Heart right ventricle (tissue), 16 donors: ENCODE measurements at places on chromosomes 1 and 21. TPM values are rescaled to one million over a fixed set of nuclear protein-coding genes. Genes with fewer than 3 reads are reported as not detected.

The RGS18 gene
- 0.66 TPM for polyA plus RNA-seq

GRCh38 chr1:166691476-166691875 lies 147.8 kb upstream of the POGK start:
- DNase-seq: no peak

The SH2D1B gene
- not detected for polyA plus RNA-seq

The GSTM3 gene
- 49.0 TPM for polyA plus RNA-seq

The DCDC2B gene
- not detected for polyA plus RNA-seq

The C2CD2 gene
- 5.2 TPM for polyA plus RNA-seq

The SUSD4 gene
- 6.1 TPM for polyA plus RNA-seq

DNA sequence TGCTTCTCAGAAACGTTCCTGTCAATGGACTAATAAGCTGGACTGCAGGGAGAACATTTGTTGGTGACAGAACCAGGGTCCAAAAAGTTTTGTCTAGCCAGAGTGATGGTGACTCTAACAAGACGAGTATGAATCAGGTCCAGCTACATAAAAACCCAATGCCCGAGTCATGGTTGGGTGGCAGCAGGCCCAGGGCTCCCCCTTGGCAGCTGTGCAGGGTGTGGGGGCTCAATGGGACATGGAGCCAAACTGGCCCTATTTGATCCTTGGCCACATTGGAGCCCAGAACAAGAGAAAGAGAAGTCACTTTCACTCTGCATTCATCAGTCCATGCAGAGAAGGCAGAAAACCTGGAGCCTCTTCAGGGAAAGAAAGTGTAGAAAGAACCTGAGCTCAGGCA lies 37.9 kb upstream of the TENT5C start:
- no peak for DNase-seq

GRCh38 chr1:22350924-22351767 lies 100.5 kb upstream of the ZBTB40 start:
- DNase-seq: no peak

The GBP4 gene
- polyA plus RNA-seq: 16.0 TPM

DNA sequence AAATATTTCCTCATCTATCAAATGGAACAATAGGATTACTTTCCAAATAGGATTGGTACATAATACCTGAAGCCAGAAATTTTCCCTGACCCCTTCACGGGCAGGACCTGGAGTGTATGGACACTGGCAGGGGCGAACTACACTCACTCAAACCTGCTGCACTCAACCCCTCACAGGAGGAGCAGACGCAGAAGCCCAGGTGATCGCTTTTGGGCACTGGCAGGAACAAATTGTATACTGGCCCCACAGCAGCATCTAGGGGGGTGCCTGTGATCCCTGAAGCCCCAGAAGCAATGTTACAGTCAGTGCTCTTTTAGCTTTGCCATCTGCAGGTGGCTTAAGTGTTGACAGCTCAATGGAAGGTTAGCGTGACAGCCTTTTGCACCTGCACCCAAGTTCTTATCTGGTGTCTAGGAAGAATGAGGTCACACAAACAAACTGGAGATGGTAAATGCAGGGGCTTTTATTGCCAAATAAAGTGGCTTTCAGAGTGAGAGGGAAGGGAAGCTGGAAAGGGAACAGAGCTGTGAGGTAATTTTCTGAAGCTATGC lies 199.2 kb upstream of the NEGR1 start:
- DNase-seq: no peak

The FAM110D gene
- 3.8 TPM for polyA plus RNA-seq

DNA sequence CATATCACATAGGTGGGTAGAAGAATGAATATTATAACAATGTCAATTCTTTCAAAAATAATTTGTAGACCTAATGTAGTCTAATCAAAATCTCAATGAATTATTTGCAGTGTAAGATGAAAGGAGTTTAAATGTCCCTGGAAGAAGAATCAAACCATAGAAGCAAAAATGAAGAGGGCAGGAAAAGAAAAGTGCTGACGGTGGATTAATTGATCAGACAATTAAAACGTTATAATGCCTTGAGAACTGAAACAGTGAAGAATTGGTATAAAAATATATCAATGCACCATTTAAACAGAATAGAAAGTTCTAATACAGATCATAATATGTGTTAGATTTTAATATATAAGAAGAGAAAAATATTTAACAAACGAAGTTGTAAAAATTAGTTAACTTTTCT lies 109.8 kb downstream of the TYW3 start:
- DNase-seq: no peak

The OR2G6 gene
- polyA plus RNA-seq: not detected

DNA sequence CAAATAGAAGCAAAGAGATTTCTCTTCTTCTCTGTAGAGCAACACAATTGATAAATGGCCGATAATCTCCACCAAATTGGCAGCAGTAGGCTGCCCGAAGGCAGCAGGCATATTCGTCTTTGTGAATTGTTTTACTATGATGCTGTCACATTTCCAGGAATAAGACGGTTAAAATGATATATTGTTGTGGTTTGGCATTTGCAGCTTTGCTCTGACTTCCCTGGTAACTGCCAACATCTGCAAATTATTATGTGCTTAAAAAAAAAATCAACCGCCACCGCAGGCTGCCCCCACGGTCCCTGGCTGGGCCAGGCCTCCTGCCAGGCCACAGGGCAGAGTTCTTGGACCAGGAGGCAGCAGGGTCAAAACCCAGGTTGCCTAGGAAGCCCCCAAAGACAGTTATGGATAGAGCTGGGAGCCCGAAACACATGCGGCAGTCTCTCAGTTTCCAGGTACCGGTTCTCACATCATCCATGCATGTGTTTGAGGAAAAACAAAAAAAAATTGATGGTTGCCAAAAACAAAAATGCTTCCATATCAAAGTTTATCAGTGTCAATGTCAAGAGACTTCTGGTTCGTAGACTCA lies 179.3 kb downstream of the ETS2 start:
- no peak for DNase-seq

The PPIAL4G gene
- not detected for polyA plus RNA-seq

- DNase-seq: peak; percentile 74
Measured at GRCh38 chr1:12618965-12619791, 1.2 kb upstream of the DHRS3 start.

DNA sequence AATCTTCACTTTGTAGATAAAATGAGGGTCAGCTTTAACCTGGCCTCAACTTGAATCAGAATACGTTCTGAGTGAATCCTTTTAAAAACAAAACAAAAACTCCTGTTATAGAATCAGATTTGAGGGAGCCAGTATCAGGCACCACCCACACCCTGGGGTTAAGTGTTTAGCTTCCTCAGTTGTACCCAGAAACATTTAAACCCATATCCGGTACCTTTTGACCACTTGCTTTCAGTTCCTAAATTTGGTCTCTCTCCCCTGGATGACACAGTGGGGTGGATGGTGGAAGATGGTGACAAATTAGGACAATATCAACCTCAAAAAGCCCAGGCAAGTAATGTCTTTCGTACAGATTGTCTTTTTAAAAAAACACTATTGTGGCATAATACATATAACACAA lies 10.4 kb downstream of the KLHDC7A start:
- DNase-seq: no peak

- DNase-seq: no peak
Measured at GRCh38 chr1:58971629-58972140, 187.8 kb upstream of the JUN start.
